ENCODE measurements at places on chromosomes 6 and 20.

- DNase-seq = no peak
These were observed 80.7 kb upstream of the CNKSR3 start for GRCh38 chr6:154591234-154591633.

DNA sequence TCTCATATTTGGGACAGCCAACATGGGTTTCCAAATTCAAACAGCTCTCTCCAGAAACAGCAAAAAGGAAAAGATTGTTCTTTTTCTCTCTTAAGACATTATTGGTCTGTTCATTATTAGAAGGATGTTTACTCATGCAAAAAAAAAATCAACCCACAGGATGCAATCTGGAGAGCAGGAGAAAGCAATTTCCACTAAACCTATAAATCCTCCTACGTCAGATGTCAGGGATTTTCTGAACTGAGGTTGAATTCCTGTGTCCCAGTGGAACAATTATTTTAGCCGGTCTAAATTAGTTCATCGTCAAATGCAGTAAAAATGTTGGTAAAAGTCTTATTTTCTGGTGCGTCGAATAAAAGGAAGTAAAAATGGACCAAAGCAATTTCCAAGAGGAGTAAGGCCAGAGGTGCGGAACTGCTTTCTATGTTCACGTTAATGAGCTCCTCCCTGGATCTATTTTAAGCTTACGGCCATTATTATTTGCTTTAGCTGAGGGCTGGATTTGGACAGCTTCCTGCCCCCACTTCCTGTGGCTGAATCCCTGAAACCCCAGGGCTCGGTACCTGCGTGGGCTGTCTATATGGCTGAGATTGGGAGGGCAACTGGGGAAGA lies at the start of gene GABRR1:
GABRR1 (minus strand) TSS at position 60 of the 612 bp plus-strand sequence; CDS start at position 24, 36 bp downstream.
- DNase-seq = no peak

DNA sequence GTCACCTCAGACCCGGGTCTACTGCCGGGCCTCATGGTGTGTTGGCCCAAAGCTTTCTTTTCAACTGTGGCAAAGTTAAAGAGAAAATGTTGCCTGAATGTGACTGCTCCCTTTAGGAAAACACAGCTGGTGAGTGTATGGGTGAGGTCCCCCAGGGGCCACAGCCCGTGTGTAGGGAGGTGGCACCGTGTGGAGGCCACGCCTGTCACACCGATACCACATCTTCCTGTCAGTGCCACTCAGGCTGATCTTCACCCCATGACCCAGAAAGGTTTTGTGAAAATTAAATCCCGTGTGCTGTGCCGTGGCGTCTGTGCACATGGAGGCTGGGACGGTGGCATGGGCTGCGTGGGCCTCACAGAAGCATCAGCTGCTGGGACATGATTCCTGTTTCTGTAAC lies 10.7 kb upstream of the ADRM1 start:
- no peak for DNase-seq

DNA sequence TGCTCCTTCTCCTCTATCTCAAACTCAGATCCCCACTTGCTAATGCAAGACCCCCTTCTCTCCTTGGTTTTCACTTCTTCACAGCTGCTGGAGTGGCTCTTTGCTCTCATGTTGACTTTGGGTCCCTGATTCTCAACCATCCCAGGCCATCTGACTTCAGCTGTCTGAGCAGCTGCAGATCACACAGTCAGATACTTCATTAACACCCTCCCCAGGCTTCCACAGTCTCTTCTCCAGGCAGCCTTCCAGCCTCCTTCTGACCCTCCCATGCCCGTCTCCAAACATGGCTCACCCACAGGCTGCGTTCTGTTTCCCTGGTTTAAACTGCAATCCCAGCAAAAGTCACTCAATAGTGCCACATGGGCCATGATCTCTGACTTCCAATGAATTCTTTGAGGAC lies 65.4 kb downstream of the HIVEP2 start:
- DNase-seq = no peak

DNA sequence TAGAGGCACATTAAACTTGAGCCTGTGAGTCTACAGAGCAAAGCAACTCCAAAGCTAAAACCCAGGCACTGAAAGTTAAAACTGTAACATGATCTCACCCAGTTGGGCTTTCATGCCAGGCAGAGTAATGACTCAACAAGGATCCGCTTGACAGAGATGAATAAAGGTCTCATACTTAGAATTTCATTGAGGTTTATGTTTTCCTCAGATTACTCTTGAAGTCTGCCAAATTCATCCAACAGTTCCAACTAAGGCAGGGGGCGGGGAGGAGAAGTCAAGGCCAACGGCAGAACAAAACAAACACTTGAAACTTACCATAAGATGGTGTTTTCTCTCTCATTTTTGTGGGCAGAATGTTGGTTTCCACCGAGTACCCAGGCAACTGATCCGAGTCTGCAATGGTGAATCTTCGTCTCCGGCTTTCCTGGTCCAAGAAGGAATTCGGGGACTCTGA lies 54.0 kb upstream of the IPCEF1 start:
- no peak for DNase-seq

DNA sequence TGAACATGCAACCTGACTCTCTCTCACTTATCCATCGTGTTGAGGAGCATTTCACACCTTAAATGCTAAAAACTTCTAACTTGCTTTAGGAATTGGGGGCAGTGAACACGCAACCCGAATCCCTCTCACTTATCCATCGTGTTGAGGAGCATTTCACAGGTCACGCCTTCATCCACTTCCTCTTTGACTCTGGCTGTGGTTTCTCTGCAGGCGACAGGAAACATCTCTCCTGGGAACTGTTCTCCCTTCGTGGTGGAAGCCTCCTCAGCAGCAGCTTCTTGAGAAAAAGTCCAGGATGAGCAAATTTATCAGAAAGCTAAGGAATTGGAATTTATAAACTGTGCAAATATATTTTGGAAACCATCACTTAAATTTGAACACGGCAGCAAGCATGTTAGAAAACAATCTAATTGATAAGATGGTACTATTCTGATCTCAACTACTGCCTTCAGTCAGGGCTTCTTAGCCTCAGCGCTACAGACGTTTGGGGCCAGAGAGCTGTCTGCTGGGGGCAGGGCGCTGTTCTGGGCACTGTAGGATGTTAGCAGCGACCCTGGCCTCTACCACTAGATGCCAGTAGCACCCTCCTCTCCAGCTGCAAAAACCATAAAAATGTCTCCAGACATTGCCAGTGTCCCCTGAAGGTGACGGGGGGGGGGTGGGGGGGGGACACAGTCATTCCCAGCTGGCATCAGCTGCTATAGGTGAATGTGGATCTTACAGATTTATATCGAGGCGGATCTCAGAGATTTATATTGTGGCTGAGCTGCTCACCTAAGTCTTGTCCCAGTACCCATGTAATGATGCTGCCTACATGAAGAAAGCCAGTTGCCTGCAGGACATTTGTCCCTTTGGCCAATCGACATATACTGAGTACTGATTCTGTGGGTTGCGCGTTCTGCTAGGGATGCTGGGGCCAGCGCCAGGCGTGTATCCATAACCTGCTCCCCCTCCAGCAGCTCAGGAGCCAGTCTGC lies 26.2 kb downstream of the CTCFL start:
- DNase-seq = no peak

- DNase-seq = no peak
These were observed 62.0 kb upstream of the CD93 start for GRCh38 chr20:23147964-23148730.

- no peak for DNase-seq
These were observed 241.6 kb downstream of the LMBRD1 start for GRCh38 chr6:69555088-69555638.
